CD4-positive, alpha-beta T cell treated with Interleukin-6 at 100 ng/mL for 8 hours (primary cell): ENCODE measurements at places on chromosomes 12 and 14.

GRCh38 chr14:35215110-35215813 lies 76.9 kb upstream of the PSMA6 start:
- DNase-seq, result peak; percentile 7

DNA sequence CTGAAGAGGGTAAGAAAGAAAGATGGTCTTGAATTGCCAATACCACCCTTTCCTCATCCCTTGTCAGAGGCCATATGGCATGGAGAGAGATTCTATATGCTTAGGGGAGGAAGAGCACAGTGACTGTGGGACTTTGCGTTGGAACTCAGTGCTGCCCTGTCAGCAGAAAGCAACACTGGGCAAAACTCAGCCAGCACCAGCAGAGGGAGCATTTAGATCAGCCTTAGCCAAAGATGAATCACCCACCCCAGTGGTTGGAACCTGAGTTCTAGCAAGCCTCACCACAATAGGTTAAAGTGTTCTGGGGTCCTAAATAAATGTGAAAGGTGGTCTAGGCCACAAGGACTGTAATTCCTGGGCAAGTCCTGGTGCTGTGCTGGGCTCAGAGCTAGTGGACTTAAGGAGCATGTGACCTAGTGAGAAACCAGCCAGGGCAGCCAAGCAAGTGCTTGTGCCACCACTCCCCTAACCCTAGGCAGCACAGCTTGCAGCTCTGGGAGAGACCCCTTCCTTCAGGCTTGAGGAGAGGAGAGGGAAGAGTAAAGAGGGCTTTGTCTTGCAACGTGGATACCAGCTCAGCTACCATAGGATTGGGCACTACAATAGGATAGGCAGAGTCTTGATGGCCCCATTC lies 11.4 kb upstream of the BCAT1 start:
- no peak for DNase-seq

GRCh38 chr12:28742791-28743190 lies 406.3 kb upstream of the FAR2 start:
- no peak for DNase-seq

- DNase-seq, result no peak
Observed at GRCh38 chr12:57094208-57095160, 5.6 kb downstream of the NAB2 start.

GRCh38 chr12:121966959-121967358 lies 48.6 kb downstream of the CFAP251 start:
- no peak for DNase-seq

DNA sequence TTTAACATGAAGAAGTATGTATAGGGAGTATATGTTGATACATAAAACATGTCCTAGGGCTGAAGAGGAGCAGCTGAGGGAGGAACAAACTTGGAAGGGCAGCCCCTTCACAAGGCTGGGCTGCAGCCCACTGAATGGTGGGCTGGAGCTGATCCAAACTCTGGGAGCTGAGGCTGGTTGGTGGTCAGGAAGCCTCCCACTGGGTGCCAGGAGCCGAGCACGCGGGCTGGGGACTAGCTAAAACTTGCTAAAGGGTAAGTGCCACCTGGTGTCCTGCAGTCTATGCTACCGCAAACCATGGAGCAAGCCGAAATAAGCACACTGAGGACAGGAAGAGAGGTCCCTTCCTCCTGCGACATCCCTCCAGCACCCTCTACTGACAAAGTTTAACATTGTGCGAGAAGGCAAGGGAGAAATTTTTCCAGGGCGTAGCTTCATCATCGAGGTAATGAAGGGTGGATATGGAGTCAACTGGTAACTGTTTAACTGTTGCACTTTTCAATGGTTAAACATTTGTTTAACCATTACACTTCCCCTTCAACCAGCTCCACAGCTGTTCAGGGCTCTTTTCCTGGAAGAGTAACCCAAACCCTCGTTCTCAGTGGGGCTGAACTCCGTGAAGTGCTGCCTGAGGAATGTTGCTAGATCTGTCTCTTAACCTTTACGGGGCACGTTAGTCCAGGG lies 42.2 kb downstream of the EGLN3 start:
- no peak for DNase-seq

- peak; percentile 48 for DNase-seq
Observed at GRCh38 chr14:74792249-74793039, 29.3 kb downstream of the YLPM1 start.

GRCh38 chr12:57224973-57225679 lies 4.4 kb upstream of the SHMT2 start:
- peak; percentile 58 for DNase-seq

DNA sequence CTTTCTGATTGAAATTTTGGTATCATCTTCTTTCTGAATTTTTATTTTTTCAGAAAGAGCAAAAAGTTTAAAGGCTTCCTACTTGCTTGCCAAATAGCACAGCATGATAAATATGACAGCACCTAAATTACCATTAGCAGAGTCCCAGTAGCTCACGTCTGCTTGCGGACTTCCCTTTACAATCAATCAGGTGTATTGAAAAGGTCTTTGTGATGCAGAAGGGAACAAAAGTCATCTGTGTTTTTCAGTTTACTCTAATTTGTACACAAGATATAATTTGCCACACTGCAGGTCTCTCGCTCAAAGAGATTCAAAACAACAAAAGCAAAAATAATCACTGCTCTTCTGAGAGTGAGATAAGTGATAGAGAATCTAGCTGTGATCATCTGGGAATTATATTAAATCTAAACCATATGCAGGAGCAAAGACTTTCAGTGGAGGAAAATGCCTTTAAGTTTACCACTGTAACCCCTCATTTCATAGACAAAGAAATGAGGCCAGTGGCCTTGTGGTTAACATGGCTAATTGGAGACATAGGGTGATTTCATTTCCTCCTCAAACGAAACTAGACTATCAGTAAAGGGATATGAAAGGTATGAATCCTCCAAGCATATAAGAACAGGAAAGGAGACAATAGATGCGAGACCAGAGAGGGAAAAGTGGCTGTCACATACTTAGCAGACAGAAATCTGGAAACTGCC lies 240.8 kb upstream of the TMPO start:
- DNase-seq, result no peak

GRCh38 chr12:6563448-6564050 lies 4.5 kb downstream of the NOP2 start:
- peak; percentile 48 for DNase-seq

GRCh38 chr14:65287264-65288131 lies 125.0 kb upstream of the FUT8 start:
- peak; percentile 73 for DNase-seq

GRCh38 chr14:39469094-39469710 lies 37.0 kb upstream of the FBXO33 start:
- DNase-seq, result peak; percentile 2

DNA sequence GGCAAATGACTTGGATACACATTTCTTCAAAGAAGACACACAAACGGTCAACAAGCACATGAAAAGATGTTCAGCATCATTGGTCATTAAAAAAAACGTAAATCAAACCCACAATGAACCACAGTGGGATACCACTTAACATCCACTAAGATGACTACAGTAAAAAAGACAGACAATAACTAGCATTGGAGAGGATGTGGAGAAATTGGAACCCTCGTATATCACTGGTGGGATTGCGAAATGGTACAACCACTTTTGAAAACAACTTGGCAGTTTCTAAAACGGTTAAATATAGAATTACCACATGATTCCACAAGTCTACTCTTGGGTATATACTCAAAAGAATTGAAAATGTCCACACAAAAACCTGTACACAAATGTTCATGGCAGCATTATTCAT lies 25.2 kb upstream of the PPFIBP1 start:
- DNase-seq, result no peak

DNA sequence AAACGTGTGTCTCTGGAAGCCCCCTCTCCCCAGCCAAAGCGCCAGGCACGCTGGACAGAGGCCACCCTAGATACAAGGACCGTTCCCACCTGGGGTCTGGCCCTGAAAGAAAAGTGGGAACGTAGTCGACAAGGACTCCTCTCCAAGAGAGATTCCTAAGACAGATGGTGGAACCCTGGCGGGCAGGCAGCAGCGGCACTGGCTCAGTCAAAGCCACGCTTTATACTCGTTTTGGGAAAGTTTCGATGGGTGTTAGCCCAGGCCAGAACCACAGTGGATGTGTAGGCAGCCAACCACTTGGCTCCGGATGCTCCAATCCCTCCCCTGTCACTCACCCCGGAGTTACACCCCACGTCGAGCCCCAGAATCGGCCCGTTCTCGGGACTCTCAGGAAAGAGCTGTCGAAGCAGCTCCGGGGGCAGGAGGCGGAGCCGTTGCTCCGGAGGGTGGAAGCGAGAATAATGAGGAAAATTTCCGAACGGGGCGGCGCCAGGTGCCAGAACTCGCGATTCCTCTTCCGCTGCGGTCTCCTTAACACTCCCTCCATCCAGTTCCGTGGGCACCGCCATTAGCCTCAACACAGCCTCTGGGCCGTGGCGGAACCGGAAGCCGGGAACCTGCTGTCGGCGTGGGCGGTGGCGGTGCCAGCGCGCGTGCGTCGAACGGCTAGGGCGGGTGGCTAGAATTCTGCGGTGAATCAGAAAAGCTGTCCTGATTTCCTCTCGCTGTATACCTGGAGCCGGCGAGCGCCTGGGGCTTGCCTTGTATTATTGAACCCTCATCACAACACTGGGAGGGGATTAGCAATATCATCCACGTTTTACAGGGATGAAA lies at the start of gene BCDIN3D:
BCDIN3D (minus strand) TSS at position 588 of the 834 bp plus-strand sequence; CDS start at position 569, 19 bp downstream.
- peak; percentile 90 for DNase-seq

- DNase-seq, result no peak
Observed at GRCh38 chr12:14846042-14846587, 2.8 kb upstream of the ART4 start.

GRCh38 chr14:95832012-95832411 lies 44.6 kb upstream of the TUNAR start:
- no peak for DNase-seq

GRCh38 chr12:67239061-67239460 lies 30.1 kb upstream of the CAND1 start:
- DNase-seq, result no peak

DNA sequence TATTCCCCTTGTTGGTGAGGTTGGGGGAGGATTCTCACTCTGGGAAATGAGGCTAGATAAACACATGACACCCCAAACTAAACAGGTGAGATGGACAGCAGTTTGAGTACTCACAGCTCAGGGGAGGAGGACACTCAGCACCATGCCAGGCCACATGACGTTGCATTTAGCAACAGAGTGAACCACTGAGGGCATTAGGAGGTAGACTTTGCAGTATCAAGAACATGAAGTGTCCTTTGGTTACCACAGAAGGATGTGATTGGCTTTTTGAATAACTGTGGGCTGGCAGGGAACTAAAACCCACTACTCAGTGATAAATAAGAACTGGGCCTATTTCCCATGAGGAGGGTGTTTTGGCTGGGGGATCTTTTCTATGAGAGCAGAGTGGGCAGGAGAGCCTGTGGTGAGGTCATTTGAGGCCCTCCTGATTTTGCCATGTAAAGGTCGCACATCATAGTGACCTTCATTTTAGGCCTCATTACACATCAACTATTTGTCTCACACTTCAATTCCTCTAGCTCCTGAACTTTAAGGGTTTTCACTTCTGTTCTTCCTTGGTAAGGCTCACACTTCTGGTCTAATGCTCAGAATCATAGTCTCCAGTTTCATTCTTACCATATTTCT lies 89.8 kb upstream of the PRKD1 start:
- DNase-seq, result no peak

GRCh38 chr14:62269204-62269603 lies 507.0 kb downstream of the SNAPC1 start:
- no peak for DNase-seq

GRCh38 chr14:60865378-60866127 lies 115.3 kb downstream of the TRMT5 start:
- DNase-seq, result no peak

DNA sequence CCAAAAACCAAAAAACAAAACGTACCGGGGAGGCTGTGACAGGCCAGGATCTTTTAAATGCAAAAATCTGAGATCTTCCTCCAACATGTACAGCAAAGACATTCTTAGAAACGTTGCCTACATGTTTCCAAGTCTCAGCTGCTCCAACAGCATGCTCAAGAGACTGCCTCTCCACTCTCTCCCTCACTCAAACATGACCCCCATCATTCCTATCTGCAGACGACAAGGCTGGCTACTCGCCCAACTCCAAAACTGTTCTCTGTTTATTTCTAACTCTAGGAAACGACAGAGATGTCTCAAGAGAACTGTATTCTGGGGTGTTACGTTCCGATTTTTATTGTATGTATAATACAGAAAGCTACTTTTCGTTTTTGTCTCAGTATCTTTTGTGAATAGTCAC lies 57.5 kb upstream of the TMCC3 start:
- no peak for DNase-seq

- DNase-seq, result no peak
Observed at GRCh38 chr14:86066651-86067050, 536.7 kb downstream of the FLRT2 start.

DNA sequence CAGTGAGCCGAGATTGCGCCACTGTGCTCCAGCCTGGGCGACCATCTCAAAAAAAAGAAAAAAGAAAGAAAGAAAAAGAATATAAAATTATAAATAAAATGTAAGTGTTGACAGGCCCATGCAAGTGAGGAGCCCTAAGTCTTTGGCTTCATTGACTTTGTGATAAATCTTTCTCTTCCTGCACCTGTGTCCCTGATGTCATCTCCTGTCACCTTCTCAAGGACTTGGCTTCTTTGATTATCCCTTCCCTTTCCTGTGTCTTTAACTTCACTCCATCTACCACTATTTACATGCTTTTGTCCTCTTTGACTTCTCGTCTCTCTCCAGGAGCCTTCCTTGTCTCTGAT lies 33.6 kb upstream of the WNK1 start:
- DNase-seq, result no peak
